Tibial artery (tissue), 4 donors: ENCODE measurements at places on chromosomes 7 and 10.

- DNase-seq = no peak
These were observed 19.6 kb upstream of the GPNMB start for GRCh38 chr7:23226844-23227450.

GRCh38 chr7:122637784-122638183 lies 61.1 kb downstream of the RNF133 start:
- DNase-seq = no peak

- DNase-seq = no peak
These were observed 189.6 kb downstream of the GPAM start for GRCh38 chr10:111993872-111994426.

- DNase-seq = no peak
These were observed 198.0 kb downstream of the CAMK1D start for GRCh38 chr10:12547301-12547771.

DNA sequence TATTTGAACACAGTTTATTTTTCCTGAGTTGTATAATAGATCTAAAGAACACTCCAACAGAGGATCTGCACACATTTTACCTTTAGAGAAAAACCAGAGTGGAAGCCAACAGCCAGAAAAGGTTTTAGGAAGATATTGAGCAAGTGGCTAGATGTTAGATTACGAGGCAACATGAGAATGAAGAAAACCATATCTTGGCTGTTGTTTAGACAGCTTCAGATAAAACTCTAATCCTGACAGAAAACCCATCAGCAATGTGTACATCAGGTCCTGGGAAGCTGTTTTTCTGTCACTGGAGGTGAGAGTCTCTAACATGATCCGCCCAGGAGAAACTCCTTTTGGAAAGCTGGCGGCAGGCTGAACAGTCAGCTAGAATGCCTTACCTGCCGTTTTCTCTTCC lies 159.5 kb downstream of the SPAG6 start:
- no peak for DNase-seq

GRCh38 chr10:118638680-118639079 lies 43.2 kb upstream of the PRLHR start:
- DNase-seq = no peak

DNA sequence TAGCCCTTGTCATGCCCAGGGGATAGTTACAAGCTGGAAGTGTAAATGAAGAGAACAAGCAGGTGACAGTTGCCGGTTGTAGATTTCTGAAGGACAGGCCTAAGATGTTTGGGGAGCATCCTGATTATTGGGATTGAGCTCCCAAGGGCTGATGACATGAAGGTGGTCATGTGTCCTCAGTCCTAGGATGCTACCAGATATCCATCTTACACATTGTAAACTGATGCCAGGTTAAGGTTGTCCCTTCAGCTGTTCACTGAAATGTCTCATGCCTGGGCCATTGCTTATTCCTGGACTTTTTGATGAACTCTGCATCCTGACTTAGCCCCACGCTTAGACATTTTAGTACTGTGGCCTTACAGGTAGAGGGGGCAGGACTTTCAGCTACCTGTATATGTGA lies 1.3 kb downstream of the ZMIZ2 start:
- DNase-seq = no peak

DNA sequence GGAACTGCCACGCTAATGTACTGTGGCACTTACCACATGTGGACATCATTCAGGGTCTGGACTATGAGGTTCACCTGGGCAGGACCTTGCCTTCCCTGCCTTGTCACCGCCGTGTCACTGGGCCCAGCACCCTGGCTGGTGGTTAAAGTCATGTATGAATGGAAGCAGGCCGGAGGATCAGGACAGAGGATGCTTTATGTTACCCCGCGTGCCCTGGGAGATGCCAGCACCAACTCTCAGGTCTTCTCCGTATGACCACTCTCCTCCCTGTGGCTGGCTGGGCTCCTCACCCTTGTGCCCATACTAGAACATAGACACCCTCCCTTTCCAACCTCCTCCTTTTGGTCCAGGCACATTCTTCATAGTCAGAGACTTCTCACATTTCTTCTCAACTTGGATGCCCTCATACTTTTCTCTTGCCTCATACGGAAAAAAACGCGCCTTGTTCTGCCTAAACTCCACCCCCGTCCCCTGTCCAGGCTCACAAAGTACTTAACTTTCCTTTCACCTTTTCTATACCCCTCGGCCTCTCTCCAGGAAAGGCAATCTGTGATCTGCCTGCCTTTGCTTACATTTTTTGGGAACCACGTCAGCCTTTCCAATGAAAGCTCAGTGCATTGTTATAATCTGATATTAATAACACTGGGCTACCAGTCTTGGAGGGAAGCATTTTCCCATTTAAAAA lies 240.0 kb downstream of the TEX36 start:
- no peak for DNase-seq

DNA sequence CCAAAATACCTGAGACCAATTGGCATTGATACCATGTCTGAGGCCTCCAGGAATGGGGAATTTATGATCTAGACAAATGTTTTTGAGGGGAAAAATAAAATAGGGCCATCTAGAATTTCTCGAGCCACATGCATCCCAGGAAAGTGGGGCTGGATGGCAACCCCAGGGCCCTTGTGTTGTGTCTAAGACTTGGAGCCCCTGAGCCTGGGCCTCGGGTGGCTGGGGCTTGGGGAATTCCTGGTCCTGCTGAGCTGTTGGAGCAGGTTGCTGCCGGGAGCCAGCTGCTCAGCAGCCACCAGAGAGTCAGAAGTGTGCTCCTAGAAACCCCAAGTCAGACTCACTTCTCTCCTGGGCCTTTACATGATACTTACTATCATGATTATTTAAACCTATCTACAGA lies 172.9 kb downstream of the WDR37 start:
- DNase-seq = no peak

GRCh38 chr7:106316947-106317346 lies 32.2 kb upstream of the NAMPT start:
- no peak for DNase-seq

DNA sequence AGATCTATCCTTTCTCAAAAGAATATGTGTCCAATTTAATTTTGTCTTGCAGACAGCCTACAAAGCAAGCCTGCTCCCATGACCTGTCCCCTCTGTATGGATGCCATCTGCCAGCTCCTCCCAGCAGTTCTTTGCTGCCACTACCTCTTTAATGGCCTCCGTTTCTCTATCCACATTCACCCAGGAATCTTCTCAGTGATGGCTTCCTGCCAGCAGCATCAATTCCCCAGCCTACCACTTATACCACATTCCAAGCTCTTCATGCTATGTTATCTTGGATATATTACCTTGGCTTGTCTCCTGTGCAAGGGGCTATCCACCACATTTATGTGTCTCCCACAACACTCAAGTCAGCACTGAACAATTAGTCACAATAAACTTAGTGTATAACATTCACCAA lies 133.2 kb downstream of the VPS50 start:
- no peak for DNase-seq

DNA sequence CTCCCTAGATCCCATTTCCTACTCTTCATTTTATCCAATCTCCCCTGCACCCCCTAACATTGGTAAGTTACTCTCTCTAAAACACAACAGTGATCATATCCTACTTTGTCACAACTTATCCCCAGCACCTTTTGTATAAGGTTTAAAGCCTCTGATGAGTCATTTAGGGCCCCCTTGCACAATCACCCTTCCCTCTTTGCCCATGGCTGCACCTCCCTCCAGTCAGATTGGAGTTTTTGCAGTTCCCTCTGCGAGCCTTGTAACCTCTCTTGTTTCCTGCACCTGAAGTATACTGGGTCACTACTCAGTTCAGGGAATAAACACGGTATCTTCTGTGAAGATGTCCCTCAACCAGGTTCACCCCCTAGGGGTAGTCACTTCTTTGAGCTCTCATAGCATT lies 55.9 kb upstream of the ADRB1 start:
- peak; percentile 62 for DNase-seq

DNA sequence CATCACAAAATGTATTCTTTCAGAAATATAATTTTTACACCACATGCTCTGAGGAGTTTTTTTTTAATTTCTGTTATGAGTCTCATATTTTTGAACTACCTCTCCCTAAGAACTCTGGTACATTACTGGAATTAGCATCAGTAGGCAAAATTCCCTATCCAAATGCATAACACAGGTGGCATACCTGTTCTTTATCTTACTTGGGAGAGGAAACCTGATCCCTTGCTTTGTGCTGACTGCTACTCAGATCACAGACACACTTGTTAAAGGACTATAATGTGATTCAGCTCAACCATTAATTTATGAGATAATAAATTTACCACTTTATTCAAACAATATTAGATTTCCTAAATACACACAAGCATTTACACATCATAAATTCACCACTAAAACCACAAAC lies 617.2 kb downstream of the GRM8 start:
- DNase-seq = no peak

GRCh38 chr7:143299346-143299745 lies 11.2 kb downstream of the CASP2 start:
- DNase-seq = no peak

GRCh38 chr7:157111311-157111710 lies 27.4 kb upstream of the UBE3C start:
- no peak for DNase-seq

- DNase-seq = no peak
These were observed 239.6 kb downstream of the PHF14 start for GRCh38 chr7:11213266-11213665.

DNA sequence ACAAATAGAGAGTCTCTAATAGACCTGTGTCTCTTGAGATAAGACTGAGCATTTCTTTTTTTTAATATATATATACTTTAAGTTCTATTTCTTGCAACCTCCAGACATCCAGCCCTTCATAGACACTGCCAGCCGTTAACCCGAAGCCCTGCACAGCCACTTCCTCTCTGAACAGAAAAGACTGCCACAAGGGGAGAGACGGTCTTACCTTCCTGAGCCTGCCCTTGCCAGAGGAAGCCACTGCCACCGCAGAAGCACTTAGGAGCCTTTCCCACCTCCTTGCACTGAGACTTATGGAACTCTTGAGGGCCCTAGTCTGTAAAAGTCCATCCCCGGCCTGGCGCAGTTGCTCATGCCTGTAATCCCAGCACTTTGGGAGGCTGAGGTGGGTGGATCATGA lies 31.8 kb upstream of the PRSS1 start:
- DNase-seq = no peak

DNA sequence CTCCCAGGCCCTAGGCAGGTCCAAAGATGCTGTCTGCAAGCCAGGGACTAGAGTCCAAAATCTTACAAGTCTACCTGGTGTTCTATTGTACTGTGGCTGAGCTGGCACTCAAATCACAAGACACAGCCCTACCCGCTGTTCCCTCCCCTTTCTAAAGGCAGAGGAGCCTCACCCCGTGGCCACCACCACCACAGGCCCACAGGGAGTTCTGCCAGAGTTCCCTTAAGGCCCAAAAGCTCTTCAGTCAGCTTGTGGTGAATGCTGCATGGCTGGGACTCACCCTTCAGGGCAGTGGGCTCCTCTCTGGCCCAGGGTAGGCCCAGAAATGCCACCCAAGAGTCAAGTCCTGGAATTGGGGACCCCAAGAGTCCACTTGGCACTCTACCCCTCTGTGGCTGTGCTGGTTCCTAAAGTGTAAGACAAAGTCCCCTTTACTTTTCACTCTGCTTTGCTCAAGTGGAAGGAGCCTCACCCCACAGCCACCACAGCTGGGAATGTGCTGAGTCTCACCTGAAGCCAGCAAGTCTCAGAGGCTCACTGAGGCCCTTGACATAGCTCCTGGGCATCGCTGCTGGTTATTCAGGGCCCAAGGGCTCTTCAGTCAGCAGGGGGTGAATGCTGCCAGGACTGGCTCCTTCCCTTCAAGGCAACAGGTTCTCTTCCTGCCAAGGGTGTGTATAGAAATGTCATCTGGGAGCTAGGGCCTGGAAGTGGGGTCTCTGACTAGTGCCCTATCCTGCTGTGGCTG lies 48.8 kb upstream of the PSAP start:
- no peak for DNase-seq

DNA sequence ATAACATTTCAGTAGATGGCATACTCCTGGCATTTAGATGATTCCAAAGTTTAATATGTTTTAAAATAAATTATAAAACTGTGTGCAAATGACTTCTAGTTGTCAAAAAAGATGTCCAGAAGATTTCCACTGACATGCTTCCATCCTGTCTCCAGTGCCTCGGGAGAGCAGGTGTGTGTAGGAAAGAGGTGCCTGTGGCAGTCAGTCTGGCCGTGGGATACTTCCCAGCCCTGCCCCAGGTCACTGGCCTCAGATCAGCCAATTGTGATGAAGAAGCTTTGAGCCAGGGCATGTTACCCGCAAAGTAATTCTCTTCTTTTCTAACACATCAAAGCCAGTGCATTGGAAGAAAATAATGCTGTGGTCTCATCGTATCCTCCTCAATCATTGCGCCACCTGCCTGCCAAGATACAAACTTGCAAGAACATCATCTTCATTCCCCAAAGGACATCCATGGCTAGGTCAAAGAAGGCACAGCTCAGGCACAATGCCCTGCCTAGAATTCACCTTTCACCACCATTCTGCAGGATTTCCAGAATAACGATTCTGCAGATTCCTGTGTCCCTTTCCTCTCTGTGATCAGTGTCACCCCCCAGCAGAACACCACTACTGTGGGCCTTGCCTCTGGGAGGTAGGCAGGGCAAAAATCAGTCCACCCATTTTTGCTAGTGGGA lies 6.3 kb upstream of the KCNMA1 start:
- DNase-seq = no peak

- peak; percentile 68 for DNase-seq
These were observed 31.7 kb downstream of the HTRA1 start for GRCh38 chr10:122492999-122493481.

- no peak for DNase-seq
These were observed 88.2 kb upstream of the ARMC3 start for GRCh38 chr10:22839639-22840038.

GRCh38 chr10:43390759-43391158 lies 18.2 kb downstream of the HNRNPF start:
- no peak for DNase-seq

DNA sequence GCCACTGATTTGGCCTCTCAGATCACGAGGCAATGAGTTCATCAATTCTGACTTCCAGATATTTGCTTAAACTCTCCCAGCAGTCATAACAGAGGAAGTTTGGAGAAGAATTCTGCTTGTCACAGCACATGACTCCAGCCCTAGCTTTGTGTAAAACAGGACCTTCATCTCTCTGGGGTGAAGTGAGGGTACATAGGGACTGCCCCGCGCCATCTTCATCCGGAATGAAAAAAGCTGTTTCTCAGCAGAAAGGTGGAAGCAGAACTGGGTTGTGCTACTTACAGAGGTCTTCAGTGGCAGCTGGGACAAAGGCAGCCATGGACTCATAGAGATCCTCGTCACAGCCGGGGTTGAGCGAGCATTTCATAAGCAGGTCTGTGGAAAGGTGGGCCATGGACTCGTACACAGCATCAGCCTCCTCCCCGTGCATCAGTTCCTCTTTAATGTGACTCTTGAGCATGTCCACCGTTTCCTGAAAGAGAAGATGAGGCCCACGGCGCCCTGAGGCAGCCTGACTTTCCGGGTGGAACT lies 58.4 kb upstream of the TM9SF3 start:
- no peak for DNase-seq

- no peak for DNase-seq
These were observed 101.6 kb downstream of the ABLIM1 start for GRCh38 chr10:114556236-114557122.

DNA sequence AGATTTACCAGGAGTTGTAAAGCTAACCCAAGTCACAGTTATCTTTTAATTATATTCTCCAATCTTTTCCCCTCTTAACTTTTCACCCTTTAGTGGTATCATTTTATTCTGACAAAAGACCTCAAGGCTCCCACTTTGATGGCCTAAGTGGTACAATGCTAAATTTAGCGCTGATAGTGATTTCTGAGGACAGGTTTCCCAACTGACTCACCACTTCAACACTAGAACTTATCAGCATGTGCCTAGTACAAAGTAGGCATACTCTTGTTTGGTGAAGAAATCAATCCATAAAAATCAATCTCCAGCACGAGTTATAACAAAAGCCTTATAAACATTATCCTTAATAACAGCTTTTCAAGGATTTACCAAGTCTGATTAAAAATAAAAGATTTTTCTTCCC lies 7.5 kb downstream of the SNX13 start:
- DNase-seq = no peak

GRCh38 chr10:74543276-74543675 lies 283.1 kb upstream of the KAT6B start:
- DNase-seq = no peak
